ENCODE measurements at places on chromosomes 3 and 15.
A peak's percentile ranks its signal among the peaks of the same experiment; 100 is the strongest.

- DNase-seq = peak; percentile 4
These were observed 747.6 kb downstream of the NAALADL2 start for GRCh38 chr3:175606650-175607318.

GRCh38 chr15:89143503-89144162 lies 55.4 kb downstream of the ABHD2 start:
- peak; percentile 35 for DNase-seq

GRCh38 chr15:89338036-89338435 lies 3.4 kb upstream of the POLG start:
- DNase-seq = no peak

DNA sequence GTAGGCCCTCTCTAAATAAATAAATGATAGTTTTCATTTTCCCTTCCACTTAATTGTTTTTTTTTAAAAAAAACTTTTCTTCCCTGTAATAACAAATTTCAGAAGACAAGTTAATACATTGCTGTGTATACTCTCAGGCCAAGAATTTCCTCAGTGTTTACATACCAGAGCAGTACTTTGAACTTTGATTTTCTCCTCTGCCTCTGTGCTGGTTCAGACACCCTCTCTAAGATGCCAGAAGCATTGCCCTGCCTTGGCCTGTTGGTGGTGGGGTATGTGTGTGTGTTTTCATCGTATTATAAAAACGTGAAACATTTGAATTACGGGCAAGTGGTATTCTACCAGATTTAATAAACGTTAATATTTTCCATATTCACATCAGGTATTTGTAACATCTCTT lies 70.1 kb downstream of the SMAD3 start:
- no peak for DNase-seq

- DNase-seq = no peak
These were observed 94.1 kb upstream of the PRICKLE2 start for GRCh38 chr3:64319391-64319790.

GRCh38 chr15:88454867-88455810 lies 12.0 kb downstream of the MRPL46 start:
- peak; percentile 30 for DNase-seq

DNA sequence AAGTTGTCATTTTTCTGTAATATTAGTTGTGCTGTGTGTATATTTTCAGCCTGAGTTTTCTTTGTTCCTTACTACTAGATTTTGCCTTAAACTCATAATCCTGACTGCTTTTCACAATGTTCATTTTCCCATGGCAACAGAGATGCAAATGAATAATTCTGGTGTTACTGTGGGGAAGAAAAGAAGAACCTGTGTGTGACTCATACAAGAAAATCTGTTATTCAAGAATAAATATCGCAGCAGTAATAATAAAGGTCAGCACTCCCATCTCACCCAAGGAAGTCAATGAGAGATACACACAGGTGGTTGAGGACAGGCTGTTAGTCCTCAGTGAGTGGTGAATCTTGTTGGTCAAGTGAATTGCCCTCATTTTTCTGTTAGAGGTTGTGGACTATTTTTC lies 656.6 kb upstream of the NAALADL2 start:
- DNase-seq = no peak

DNA sequence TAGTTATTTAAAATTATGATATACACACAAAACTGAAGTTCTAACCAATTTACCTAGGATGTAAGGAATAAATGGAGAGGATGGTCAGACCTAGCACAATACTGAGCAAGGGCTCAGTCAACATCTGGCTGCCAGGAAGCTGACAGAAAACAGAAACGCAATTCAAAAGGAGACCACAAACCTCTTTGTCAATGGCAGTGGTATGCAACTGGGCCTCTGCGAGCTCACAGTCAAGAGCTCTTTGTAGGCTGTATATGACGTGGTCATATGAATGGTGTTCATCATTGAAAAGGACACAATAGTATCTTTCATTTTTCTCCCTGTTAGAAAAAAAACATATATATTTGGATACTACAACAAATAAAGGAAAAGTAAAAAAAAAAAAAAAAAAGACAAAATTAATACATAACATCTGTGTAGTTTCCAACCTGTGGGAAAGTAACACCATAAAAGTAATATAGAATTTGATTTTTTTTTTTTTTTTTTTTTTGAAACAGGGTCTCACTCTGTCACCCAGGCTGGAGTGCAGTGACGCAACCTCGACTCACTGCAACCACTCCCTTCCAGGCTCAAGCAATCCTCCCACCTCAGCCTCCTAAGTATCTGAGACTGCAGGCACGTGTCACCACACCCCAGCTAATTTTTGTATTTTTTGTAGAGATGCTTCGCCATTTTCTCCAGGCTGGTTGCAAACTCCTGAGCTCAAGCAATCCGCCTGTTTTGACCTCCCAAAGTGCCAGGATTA lies 37.9 kb downstream of the UBR1 start:
- no peak for DNase-seq

- DNase-seq = no peak
These were observed 96.6 kb upstream of the FLNB start for GRCh38 chr3:57911593-57911992.

GRCh38 chr15:27846722-27847395 lies 252.3 kb downstream of the OCA2 start:
- no peak for DNase-seq

- DNase-seq = peak; percentile 89
These were observed 980.3 kb downstream of the CADM2 start for GRCh38 chr3:85939074-85939482.

- DNase-seq = no peak
These were observed 267.9 kb downstream of the BBX start for GRCh38 chr3:107790612-107791011.

DNA sequence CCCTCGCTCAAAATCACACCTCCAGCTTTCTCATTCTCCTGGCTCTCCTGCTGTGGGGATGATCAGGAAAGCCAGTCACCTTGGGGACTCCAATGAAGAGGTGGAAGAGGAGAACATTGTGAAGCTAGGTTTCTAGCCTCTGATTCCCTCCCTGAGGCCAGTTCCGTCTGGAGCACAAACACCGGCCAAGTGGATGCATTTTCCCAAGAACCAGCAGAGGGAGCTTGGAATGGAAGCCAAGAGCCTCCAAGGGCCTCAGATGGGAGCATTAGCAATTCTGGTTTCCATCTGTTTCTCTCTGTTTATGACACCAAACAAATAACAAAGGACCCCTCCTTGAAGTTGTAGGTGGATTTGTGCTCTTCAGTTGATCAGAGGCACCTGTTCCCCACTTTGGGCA lies 40.6 kb upstream of the NMNAT3 start:
- DNase-seq = no peak

- DNase-seq = no peak
These were observed 144.8 kb upstream of the BHLHE40 start for GRCh38 chr3:4834403-4834866.

- DNase-seq = no peak
These were observed 328.7 kb downstream of the RYR3 start for GRCh38 chr15:33639456-33639855.

DNA sequence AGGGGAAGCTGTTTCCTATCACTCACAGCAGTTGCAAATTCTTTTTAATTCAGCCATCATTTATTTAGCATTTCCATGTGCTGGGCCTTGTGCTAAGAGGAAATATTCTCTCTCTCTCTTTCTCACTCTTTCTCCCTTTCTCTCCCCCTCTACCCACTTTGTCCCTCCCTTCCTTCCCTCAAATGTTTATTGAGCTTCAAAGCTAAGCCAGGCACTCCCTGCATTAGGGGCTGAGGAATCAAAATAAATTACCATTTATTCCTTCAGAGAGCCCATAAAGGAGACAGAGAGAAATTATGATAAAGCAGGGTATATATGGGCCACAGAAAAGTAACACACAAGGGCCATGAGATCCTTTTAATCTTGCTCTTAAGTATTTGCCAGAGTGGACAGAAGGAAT lies 6.8 kb downstream of the TMPRSS7 start:
- no peak for DNase-seq

GRCh38 chr15:61503383-61503969 lies 274.4 kb upstream of the RORA start:
- DNase-seq = no peak

DNA sequence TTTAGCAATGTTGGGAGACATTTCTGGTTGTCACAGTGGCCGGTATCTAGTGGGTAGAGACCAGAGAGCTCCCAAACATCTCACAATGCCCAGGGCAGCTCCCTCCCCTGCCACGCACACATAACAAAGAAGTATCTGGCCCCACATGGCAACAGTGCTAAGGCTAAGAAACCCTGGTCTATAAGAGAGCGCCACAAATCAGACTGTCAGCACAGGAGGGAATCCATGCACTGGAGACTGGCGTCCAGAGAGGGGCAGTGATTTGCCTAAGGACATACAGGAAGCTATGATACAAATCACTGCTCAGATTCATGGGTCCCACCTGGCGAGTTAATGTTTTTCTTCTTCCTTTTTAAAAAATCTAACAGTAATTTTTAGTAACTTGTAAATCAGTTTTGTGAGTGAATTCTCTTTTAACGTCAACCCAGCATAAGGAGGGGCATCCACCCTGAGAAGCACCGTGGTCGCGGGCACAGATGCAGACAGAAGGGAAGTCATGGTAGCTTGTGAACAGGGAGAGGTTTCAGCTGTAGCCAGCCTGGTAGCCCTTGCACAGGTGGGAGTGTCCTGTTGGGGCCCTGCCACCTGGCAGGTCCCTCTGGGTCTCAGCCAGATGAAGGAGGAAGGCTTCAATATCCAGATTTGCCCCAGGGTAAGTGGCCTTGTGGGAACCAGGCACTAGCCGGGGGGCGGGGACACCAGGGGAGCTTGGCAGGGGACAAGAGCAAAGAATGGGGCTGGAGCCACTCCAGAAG lies 8.7 kb downstream of the ISG20 start:
- DNase-seq = peak; percentile 74

GRCh38 chr3:120795959-120796358 lies 53.4 kb downstream of the GTF2E1 start:
- no peak for DNase-seq

- DNase-seq = no peak
These were observed 20.4 kb downstream of the COLQ start for GRCh38 chr3:15501126-15501525.

- DNase-seq = no peak
These were observed 194.7 kb downstream of the KLHL25 start for GRCh38 chr15:85600001-85600400.

GRCh38 chr3:157248590-157249422 lies 88.9 kb upstream of the CCNL1 start:
- no peak for DNase-seq

- DNase-seq = no peak
These were observed 8.8 kb downstream of the TBC1D23 start for GRCh38 chr3:100269410-100270214.

DNA sequence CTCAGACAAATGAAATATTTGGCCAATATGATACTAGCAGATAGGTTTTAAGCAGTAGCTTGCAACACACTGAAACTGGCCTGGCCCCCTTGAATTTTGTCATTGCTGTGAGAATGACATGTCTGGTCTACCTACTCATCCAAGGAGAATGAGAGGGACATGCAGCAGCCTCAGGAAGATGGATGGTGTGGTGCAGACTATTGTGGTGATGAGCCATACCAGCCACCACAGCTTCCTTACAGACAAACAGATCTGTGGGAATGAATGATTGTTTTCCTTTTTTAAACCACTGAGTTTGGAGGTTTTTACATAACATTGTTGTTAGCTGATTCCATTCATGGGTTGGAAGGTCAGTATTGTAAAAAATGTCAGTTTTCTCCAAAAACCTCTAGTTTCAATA lies 133.7 kb upstream of the POU1F1 start:
- DNase-seq = no peak

DNA sequence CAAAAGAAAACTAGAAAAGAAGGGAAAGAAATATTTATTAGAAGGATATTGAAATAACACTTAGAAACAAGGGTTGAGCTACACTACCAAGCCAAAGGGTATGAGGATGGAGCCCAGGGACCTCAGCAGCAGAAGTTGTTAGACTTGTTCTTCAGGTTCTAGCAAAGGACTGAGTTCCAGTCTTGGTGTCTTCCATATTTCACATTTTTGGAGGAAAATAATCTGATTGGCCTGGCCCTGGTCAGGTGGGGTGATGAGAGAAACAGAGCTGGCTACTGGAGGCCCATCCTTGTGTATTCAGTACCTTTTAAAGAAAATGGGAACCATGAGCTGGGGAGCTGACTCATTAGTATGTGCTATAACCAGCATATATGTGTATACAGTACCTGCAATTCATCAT lies 28.2 kb downstream of the PPP4R2 start:
- DNase-seq = no peak

DNA sequence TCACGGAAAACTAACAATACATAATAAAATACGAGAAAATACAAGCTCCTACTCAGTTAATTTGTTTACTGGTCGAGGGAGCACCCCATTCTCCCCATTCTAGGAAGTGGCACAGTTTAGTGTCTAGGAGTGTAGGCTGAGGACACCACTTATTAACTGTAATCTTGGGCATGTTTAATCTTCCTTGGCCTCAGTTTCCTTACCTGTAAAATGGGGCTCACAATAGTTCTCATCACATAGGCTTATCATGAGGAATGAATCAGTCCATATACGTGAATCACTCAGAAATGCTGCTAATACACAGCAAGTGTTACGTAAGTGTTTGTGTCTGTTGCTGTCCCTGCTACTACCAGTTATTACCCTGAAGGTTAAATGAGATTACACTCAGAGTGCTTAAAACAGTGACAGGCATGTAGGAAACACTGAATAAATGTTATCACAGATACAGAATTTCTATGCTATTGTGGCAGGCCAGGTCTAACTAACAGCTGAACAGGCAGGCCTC lies 210.2 kb downstream of the OSBPL10 start:
- no peak for DNase-seq

GRCh38 chr15:45641374-45641781 lies 6.5 kb downstream of the SQOR start:
- DNase-seq = peak; percentile 21

GRCh38 chr3:170730071-170730812 lies 139.8 kb downstream of the RPL22L1 start:
- DNase-seq = no peak

DNA sequence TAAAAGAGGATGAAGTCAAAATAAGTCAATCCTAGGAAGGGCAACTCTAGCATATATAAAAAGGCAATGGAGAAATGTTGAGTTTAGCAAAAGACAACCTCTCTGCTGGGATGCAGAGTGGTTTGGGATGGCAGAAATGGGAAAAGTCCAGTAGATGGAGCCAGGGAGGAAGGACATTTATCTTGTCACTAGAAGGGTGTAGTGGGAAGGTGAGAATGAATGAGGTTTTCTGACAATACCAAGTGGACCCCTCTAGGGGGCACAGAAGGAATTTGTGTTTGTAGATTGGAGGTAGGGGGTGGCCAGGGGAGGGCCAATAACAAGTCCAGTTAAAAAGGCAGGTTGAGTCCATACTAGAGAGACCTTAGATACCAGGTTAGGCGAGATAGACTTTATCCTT lies 80.0 kb downstream of the THSD4 start:
- DNase-seq = no peak

GRCh38 chr3:119695480-119695879 lies 7.3 kb upstream of the CFAP91 start:
- DNase-seq = no peak

GRCh38 chr3:34919025-34919424 lies 720.3 kb upstream of the ARPP21 start:
- no peak for DNase-seq

Data from NCI-H2029 (cell line).